ENCODE measurements at places on chromosomes 2 and 18. TPM values are rescaled to one million over a fixed set of nuclear protein-coding genes. Genes with fewer than 3 reads are reported as not detected.

The TMEM198 gene
- 19.9 TPM for polyA plus RNA-seq

The CYP27A1 gene
- 109 TPM for polyA plus RNA-seq

The ACADL gene
- polyA plus RNA-seq: 1.3 TPM

The TUBA3D gene
- 0.99 TPM for polyA plus RNA-seq

The KHK gene
- polyA plus RNA-seq: 232 TPM

DNA sequence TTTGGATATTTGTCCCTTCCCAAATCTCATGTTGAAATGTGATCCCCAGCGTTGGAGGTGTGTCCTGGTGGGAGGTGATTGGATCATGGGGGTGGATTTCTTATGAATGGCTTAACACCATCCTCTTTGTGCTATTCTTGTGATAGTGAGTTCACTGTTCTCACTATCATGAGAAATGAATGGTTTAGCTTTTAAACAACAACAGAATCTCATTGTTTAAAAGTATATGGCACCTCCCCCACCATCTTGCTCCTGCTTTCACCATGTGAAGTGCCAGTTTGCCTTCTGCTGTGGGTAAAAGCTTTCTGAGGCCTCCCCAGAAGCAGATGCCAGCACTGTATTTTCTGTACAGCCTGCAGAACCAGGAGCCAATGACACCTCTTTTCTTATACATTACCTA lies 38.1 kb downstream of the KIAA1328 start:
- no peak for DNase-seq

- DNase-seq: no peak
These were observed 97.5 kb downstream of the GLI2 start for GRCh38 chr2:120833127-120833675.
